ENCODE measurements at places on chromosomes 4 and X. TPM values are rescaled to one million over a fixed set of nuclear protein-coding genes. Genes with fewer than 3 reads are reported as not detected.

GRCh38 chr4:101304916-101305315 lies 42.4 kb downstream of the PPP3CA start:
- no peaks in the 10 kb centered on the region for H3K4me1 ChIP-seq
- H3K4me3 ChIP-seq: no peak overlapping the region
- no peaks in the 10 kb centered on the region for H3K36me3 ChIP-seq

Gene HSFX4
- total RNA-seq: not detected

- H3K4me3 ChIP-seq: no peak overlapping the region
- no peaks in the 10 kb centered on the region for H3K27me3 ChIP-seq
- DNase-seq: no peak
- H3K27ac ChIP-seq: no peak overlapping the region
- H3K36me3 ChIP-seq: no peaks in the 10 kb centered on the region
Observed at GRCh38 chrX:11311706-11312105, 18.5 kb downstream of the AMELX start.

Gene NOX1
- total RNA-seq: not detected

Gene MAGEE2
- not detected for total RNA-seq

DNA sequence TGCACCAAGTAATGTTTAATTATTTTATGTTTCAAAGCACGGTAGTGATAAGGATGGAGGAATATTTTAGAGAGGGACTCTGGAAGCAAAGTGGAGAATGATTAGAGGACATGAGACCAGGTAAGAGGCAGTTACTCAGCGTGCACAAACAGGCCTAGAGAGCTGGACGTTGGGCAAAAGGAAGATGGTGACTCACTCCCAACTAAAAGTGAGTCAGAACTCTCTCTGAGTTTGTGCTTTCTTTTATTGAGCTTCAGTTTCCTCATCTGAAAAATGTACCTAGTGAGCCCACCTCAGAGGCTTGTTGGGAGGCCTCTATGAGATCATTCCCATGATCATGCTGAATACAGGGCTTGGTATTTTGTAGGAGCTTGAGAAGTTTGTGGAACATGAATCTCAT lies 1.6 kb upstream of the ZC4H2 start:
- DNase-seq: no peak
- H3K36me3 ChIP-seq: no peaks in the 10 kb centered on the region
- peaks cover 3% of the 10 kb centered on the region for H3K4me1 ChIP-seq
- H3K27me3 ChIP-seq: no peaks in the 10 kb centered on the region
- no peak overlapping the region for H3K27ac ChIP-seq
- H3K4me3 ChIP-seq: no peak overlapping the region

All from endothelial cell of umbilical vein (primary cell).